Foreskin keratinocyte (primary cell): ENCODE measurements at places on chromosomes 2 and 18.

- no peak for DNase-seq
Observed at GRCh38 chr2:40668425-40668824, 216.5 kb upstream of the SLC8A1 start.

DNA sequence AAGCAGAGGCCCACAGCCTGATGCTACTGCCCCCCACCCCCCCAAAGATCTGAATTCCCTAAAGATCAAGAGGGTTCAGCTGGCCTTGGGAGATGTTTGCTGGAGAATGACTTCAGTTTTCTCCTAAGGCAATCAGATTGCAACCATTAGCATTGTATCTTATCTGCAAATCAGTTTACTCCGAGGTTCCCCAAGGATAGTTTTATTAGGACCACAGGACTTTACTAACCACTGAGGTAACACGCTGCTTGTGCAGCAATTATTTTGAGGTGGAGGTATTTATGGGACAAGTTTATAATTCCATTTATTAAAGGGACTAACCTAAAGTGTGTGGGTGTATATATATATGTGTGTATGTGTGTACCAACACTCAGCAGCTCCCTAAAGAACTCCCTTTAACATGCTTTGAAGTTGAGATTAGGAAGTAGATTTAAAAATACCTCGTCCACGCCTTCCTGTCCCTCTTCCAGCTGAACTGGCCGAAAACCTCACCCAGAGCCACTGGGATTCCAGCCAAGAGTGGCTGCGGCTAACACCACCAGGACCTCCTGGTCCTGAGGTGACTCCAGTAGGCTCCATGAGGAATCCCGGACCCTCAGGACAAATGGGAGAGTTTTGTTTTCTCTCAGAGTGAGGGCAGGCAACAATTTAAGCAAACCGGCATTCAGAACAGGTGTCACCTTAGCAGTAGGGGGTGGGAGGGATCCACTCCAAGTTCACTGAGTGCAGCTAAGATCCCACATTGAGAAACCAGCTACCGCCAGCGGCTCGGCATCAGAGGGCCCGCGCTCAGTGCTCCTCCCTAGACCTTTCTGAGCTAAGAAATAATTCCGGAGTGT is 3.0 kb upstream of the DLX1 start:
- no peak for DNase-seq

GRCh38 chr2:237236188-237236587 is 150.5 kb downstream of the COPS8 start:
- DNase-seq: no peak

- DNase-seq: no peak
Observed at GRCh38 chr2:3267869-3268704, 109.5 kb downstream of the EIPR1 start.

GRCh38 chr18:41756141-41756540 is 198.9 kb upstream of the PIK3C3 start:
- DNase-seq: no peak

DNA sequence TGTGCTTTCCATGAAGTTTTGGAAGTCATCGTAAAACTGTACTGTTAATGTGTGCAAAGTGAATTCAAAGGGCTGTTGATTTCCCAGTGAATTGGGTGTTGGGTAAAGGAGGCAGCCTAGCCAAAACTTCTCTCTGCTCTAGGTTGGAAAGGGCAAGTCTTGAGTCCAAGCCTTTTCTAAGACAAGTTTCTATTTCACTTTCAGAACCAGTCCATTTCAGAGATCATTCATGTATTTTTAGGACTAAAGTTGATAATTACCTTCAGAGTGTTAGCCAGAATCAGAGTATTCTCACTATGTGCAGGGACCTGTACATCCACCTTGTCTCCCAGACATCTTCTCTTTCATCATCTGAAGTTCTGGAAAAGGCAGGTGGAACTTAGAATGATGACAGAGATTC is 636.1 kb upstream of the KLHL29 start:
- no peak for DNase-seq

- DNase-seq: no peak
Observed at GRCh38 chr2:178517496-178517895, 37.2 kb downstream of the PLEKHA3 start.
